ENCODE measurements at places on chromosomes 3 and 15.

- no peak for DNase-seq
Measured at GRCh38 chr3:161770484-161771386, 274.1 kb downstream of the OTOL1 start.

- no peak for DNase-seq
Measured at GRCh38 chr15:63572749-63573464, 24.3 kb upstream of the FBXL22 start.

DNA sequence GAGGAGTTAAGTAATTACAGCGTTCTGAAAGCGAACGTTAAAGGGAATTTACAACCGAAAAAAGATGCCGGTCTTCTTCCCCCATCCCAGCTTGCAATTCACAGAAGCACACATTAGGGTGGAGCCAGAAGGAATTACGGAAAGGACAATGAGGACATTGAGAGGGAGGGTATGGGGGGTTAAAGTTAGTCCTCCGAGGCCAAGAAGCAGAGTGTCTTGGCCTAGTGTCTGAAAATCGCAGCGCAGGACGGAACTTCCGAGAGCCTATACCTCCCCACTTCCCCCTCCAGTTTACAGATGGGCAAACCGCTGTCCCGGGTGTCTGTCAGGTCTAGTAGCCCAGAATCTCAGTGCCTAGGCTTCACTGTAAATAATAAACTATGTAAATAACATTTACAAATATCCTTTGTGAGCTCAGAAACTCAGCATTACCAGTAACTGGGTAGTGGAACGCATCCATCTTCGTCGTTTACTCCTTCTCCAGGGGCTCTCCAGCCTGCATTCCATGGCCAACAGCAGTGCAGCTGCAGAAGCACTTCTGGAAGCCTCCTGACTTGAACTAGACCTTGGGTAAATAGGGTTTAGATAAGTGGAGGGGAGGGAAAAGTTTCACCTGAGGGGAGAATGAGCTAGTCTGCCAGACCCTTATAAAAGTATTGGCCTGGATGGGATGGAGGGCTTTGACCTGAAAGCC is 922 bp downstream of the ADPRH start:
- DNase-seq: no peak

DNA sequence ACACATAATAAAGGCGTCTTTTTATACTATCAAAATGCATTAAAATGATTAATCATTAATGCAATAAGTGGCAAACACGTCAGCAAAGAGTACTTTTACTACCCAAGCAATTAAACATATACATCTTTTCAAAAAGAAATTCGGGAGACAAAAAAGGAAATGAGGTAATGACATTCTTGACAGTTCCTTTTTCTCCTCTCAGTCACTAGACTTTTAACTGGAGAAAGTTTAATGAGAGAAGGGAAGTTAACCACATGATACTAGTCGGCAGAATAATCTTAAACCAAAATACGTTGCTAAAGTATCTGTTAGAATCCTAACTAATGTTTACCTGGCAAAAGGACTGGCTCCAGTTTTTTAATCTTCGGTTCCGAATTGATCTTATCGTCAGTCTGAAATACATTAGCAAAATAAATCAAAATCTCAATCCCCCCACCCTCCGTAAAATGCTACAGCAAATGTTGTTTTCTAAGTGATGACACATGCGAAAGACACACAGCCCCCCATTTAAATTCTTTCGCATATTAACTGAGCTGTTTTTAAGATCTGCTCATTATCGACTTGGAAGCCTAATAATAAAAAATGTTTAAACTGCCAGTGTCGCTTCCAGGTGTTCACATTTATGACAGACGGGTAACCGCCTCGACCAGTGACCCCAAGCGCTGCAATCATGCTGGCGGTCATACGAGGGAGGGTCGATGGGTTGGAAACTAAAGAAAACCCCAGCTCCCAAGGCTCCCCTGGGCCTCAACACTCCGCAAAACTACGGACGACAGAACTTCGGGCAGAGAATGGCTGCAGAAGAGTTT is 778 bp downstream of the MTMR10 start:
- peak; percentile 25 for DNase-seq

DNA sequence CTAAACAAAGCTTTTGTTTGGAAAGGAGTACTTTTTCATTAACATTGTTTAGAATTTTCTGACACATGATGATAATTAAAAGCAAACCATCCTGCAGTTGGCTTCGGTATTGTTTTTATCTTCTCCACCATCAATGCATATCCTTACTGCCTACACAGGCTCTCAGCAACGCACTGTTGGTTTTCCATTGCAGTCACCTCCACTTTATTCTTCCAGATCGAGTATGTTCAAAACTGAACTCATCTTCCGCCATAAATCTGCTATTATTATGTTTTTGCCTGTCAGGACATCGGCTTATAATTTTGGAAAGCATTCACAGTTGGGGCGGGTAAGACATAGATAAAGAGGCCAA is 589 bp upstream of the SENP5 start:
- no peak for DNase-seq

- DNase-seq: peak; percentile 37
Measured at GRCh38 chr15:75307778-75308390, 25.2 kb downstream of the GOLGA6D start.

DNA sequence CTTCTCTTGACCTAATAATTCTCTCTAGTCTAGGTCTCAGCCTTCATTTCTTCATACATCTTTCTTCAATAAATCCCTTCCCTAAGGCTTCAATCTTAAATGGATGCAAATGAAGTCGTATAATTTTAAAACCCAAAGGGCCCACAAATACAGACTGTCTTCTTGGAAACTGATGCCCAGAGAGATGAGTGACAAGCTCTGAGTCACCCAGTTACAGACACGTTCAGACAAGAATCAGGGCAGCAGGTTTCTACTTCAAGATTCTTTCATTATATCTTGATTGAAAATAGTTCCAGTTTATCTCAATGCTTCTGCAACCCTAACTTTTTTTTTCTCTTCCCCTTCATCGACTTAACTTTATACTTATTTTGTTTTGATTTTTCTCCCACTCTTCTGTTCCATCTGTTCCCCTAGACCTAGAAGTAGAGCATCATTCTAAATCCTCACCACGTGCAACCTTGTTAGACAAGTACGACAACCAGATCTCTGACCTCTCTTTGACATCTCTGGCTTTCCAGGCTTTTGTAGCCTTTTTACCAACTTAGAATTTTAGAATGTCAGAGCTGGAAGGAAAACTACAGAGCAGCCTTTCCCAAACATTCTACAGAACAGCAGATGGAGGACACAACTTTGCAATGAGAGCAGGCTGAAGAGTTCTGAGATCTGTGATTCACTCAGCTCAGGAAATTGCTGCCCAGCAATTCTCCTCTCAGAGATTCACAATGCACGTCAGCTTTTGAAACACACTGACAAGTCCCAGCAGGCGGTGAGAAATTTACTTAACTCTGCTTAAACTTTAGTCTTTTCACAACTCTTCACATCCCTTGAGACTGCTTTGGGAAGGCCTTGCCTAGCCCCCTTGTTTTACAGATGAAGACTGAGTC is 25.3 kb downstream of the NCEH1 start:
- DNase-seq: no peak

- DNase-seq: no peak
Measured at GRCh38 chr3:198097048-198097447, 137.0 kb downstream of the LMLN start.

DNA sequence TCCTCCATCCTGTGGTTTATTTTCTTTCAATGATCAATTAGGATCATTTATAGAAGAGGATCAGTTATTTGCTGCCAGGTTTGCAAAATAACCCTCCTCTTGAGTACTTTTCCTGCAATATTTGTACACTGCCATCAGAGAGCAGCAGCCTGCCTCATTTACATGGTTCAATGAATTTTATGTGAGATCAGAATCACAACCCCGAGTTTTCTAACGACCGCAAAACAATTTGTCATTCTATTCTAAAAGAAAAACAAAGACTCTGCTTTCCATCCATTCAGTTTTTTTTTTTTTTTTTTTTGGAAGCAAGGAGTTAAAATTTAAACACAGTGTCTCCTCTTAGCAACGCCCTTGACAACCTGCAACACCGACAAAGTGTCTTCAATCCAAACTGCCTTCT is 146.9 kb downstream of the RAB11A start:
- DNase-seq: no peak
